IPS DF 6.9 (cell line): ENCODE measurements at places on chromosomes 6 and 20.

GRCh38 chr6:7188492-7188891 lies 80.7 kb downstream of the RREB1 start:
- DNase-seq, result no peak

GRCh38 chr6:131600716-131601115 lies 27.3 kb downstream of the MED23 start:
- no peak for DNase-seq

DNA sequence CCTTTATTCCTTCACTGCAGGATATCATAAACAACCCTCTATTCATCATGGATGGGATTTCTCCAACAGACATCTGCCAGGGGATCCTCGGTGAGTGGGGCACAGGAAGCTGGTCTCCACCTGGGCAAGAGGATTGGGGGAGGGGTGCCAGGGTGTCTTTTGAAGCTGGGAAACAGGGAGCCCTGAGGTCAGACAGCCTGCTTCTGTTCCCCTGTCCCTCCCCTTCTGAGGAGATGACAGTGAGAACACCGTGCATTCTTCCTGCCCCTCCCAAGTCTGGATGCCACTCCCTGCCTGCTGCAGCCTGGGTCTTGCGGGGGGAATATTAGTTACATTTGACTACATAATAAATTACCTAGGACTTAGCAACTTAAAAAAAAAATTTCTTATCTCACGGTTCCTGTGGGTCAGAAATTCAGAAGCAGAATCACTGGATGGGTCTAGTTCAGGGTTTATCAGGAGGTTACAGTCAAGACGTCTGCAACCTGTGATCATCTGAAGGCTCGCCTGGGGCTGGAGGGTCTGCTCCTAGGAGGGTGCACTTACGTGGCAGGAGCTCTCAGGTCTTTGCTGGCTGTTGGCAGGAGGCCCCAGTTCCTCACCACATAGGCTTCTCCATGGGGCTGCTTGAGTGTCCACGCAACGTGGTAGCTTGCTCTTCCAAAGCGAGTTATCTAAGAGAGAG lies 11.4 kb downstream of the CAPN11 start:
- DNase-seq, result no peak

GRCh38 chr20:47784599-47785310 lies 526 bp downstream of the SULF2 start:
- DNase-seq, result no peak

DNA sequence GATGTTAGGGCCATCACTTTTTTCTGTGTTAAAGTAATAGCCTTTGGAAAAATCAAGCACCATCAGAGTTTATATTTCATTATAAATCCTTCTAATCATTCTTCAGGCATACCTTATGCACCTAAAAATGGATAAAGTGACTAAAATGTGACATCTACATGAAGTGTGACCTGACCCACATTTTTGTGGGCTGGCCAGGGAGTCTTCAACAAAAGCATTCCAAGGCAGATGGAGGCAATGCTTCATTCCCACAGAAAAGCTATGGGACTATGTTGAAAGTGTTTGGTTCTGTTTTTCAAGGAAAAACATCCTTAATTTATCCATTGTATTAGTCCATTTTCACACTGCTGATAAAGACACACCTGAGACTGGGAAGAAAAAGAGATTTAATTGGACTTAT lies 58.8 kb upstream of the LTV1 start:
- DNase-seq, result no peak

- DNase-seq, result no peak
These were observed 526.4 kb downstream of the QKI start for GRCh38 chr6:163940705-163941623.

- no peak for DNase-seq
These were observed 725 bp upstream of the ISM1 start for GRCh38 chr20:13220194-13220903.

DNA sequence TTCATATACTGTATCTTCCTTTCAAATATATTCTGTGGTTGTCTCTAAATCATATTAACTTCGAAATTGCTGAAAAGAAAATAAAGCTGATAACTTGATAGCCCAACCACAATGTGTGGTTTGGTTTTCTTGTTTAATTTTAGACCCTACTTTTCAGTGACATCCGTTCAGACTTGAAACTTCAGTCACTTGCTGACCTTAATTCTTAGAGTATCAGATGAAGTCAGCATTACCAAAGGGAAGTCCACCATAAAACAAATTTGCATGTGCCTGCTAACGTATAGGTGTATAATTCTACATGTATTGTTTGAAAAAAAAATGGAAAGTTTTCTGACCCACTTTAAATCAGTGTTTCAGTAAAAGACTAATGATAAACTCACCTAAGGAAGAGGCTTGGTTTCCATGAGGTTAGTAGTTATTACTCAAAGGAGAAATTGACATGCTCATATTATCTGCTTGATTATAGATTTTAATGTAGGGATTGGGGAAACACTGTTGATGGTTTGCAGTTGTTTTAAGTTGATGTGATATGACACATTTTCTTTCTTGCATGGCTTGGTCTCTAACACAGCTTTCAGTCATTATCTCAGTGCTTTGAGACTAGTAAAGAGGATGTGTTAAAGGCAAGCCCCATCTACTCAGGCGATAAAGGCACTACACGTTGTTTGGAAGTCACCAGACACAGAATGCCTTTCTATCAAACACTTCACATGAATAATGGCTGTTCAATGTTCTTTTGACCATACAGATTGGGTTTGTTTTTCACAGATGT lies 5.2 kb upstream of the IL17A start:
- DNase-seq, result no peak

DNA sequence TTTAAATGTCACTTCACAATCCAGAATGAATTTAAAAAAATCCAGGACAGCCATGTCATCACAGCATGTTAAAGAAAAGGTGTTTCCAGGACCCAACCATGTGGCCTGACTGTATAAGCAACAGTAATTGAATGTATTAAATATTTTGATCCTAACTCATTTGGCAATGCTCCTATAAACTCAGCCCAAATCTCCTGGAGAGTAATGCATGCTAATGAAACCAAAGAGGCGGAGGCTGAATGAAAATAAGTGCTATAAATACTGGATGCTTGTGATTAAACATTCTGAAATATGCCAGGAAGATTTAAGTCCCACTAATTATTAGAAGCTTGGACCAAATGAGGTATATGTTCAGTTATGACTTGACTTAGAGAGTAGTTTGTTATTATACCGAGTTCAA lies 486.8 kb downstream of the FRK start:
- DNase-seq, result no peak
